ENCODE measurements at places on chromosomes 6 and 20.

- no peak for DNase-seq
These were observed 96.6 kb downstream of the CDYL start for GRCh38 chr6:4872841-4873240.

- DNase-seq = no peak
These were observed 493 bp downstream of the CD83 start for GRCh38 chr6:14118091-14118439.

DNA sequence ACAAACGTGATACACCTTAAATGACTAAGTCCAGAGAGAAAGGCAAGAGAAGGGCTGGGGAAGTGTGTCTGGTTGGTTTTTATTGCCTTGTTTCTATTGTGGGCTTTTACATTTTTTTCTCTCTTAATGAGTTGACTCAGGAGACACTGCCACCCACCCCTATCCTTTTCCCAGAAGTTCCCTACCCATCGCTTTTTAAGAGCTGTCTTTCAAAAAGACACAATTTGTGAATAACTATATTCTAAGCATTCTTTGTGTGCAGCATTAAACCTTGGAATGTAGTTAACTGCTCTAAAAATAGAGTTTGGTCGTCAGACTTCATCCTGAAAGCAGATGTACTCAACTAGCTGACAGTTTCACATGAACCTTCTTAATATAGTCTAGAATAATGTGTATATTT is 174.9 kb downstream of the ISM1 start:
- no peak for DNase-seq

- no peak for DNase-seq
These were observed 85.6 kb upstream of the EMILIN3 start for GRCh38 chr20:41452226-41452625.

GRCh38 chr20:62624325-62624690 is 18.0 kb upstream of the SLCO4A1 start:
- peak; percentile 38 for DNase-seq

- no peak for DNase-seq
These were observed 455.7 kb upstream of the SOX4 start for GRCh38 chr6:21137700-21138335.

DNA sequence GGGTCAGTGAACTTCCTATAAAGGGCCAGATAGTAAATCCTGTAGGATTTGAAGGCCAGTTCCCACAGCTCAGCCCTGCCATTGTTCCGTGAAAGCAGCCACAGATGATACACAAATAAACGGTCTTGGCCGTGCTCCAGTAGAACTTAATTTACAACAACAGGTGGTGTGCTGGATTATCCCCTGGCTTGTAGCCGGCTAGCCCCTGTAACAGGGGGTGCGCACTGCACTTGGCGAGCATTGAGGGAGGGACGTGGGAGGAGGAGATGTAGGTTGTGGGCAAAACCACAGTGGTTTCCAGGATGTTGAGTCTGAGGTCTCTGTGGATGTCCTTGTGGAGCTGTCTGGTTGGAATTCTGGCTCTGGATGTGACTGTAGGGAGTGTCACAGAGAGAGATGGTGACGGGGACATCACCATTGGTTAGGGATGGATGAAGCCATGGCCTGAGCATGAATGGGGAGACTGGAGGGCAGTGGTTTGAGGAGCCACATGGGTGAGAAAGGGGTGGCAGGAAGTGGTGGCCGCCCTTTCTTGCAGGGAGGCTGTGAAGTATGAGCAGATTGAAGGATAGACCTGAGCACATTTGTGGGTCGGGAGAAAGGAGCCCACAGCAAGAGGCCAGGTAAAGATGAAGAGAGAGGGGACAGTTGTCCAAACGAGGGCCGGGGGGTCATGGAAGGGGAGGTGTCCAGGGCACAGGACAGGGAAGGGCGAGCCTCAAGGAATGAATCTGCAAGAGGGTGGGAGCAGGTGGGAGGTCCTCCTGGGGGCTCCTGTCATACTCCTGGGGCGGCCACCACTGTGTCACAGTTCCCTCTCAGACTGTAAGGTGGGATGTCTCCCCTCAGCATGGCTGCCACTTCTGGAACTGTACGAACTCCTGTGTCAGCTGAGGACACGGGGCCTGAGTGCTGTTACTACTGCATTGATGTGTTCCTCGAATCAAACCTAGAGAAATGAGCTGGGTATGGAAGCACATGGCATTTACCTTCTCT is 53.6 kb downstream of the CDH26 start:
- peak; percentile 2 for DNase-seq

DNA sequence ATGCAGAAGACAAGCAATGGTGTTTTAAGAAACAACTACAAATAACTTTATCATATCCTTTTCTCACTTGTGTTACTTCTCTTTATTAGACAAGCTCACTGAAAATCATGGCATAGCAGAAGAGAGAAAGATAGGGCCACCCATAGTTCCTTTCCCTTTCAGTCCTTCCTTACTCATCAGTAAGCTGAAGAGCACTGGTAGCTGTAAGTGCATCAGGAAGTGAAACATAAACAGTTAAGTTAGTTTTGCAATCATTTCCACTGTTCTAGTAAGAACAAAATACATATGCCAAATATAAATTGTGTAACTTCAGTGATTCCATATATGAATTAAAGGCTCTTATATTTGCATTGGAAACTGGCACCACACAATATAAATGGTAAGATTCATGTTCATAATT is 220.1 kb downstream of the HACE1 start:
- DNase-seq = no peak

DNA sequence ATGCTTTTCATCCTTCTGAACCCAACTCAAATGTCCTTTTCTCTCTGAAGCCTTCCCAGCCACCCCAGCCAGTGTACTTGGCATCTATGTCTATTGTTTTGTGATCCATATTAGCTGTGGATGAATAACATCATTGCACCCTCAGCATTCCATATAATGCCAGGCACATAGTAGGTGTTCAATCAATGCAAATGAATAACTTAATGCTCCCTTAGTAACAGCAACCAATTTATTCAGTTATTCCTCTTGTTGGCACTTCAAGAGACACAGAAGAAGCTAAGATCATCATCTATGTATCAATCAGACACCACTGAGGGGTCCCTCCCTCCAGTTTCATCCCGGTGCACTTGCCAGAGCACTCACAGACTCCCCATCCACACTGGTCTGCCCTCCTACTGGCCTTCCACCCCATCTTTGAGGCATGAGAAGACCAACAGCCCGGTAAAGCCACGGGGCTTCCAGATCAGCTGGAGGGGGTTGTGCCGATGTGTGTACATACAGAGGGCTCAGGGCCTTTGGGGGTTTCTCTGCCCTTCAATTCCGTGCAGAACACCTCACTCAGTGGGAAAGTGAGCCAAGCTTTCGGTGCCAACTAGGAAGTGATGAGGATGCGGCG is 2.4 kb upstream of the TAF8 start:
- DNase-seq = no peak

- DNase-seq = no peak
These were observed 381.2 kb downstream of the C6orf118 start for GRCh38 chr6:164928057-164928727.

GRCh38 chr6:165833355-165833754 is 170.3 kb upstream of the PDE10A start:
- no peak for DNase-seq

GRCh38 chr20:50472693-50473664 is 37.2 kb upstream of the PTPN1 start:
- DNase-seq = no peak

Measured in CD4-positive, alpha-beta T cell treated with Interleukin-1 beta for 1 hour (primary cell).